ENCODE measurements at places on chromosomes 5 and 9.

DNA sequence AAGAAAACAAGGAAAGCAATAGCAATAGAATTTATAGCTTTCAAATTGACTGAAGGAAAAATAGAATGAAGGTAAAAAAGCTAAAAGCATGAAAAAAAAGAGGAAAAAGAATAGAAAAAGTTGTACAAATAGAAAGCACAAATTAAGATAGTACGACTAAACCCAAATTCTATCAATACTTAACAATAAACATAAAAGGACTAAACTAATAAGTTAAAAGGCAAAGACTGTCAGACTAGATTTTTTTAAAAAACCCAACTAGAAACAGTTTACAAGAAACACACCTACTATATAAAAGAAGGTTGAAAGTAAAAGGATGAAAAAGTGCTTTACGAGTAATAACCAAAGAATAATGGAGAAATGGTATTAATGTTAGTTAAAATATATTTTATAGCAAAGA is 34.7 kb upstream of the NRARP start:
- no peak for DNase-seq

DNA sequence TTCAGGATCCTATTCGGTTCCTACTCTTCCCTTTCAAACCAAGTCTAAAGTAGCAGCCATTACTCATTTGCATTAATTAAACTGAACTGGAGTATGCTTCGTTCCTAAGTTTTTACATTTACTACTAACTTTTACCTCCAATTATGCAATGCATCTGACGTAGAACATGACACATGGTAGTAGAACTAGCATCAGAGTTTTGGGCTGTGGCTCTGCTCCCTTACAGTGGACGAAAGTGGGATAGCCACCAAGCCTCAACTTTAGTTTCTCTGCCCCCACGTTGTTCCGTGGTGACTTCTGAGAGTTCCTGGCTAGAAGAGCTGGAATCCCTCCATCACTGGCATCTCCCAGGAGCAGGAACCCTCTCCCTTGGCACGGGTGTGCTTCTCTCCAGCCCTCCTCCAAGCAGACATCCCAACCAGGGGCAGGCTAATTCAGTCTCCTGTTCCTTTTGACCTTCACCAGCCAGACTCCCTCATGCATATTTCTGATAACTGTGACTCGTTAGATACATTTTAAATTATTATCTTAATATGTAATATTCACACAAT is 2.9 kb downstream of the IFNE start:
- DNase-seq: no peak

DNA sequence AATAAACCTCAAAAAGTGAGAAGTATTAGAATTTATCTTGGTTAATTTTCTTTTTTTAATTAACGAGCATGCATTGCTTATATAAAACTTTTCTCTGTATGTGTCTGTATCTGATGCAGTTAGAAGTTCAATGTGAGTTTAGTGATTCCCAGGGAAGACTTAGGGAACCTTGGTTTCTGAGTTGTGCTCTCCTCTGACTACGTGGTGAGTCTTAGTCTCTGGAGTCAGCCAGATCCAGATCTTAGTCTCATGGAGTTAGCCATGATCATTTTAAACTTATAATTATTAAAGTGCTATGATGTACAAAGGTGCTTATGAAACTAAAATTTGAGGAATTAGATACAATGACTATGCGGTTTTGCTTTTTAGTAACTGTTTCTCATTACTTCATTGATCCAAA is 285.3 kb upstream of the DMRT1 start:
- DNase-seq: no peak

DNA sequence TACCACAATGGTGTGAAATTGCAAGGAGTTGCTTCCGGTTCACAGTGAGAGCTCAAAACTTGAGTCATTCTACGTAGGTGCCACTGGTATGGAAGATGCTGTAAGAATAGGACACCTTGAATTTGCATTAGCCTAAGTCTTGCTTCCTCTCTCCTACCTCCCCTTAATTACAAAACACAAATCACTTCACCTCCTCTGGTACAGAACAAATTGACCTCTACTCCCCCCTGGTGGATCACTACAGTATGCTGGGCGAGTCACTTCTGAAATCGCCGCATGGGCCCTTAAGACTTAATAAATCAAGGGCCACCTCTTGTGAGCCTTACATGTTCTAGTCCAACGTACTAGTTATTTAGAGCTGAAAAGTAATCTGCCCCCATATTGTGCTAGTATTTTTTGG is 145.3 kb upstream of the SMARCA2 start:
- DNase-seq: no peak

DNA sequence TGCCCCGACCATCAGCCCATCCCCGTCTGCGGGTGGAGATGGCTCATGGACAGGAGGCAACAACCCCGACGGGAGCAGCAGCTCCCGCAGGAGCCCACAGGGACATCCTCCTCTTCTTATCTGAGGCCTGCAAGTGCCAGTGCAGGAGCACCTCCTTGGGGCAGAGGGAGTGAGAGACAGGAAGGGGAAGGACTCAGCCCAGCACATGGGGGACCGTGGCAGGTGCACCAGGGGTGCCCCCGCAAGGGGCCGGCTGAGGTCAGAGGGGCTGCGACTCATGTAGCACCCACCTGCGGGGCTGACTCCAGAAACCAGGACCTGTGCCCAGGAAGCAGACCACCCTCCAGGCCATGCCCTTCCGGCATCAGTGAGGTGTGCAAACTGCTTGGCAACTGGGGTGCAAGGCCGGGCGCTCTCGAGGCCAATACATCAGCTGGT is 259.8 kb upstream of the ADAMTS16 start:
- DNase-seq: no peak

- no peak for DNase-seq
These were observed 5.5 kb upstream of the NINJ1 start for GRCh38 chr9:93139365-93140182.

- no peak for DNase-seq
These were observed 5.2 kb downstream of the NTMT1 start for GRCh38 chr9:129630967-129631673.

DNA sequence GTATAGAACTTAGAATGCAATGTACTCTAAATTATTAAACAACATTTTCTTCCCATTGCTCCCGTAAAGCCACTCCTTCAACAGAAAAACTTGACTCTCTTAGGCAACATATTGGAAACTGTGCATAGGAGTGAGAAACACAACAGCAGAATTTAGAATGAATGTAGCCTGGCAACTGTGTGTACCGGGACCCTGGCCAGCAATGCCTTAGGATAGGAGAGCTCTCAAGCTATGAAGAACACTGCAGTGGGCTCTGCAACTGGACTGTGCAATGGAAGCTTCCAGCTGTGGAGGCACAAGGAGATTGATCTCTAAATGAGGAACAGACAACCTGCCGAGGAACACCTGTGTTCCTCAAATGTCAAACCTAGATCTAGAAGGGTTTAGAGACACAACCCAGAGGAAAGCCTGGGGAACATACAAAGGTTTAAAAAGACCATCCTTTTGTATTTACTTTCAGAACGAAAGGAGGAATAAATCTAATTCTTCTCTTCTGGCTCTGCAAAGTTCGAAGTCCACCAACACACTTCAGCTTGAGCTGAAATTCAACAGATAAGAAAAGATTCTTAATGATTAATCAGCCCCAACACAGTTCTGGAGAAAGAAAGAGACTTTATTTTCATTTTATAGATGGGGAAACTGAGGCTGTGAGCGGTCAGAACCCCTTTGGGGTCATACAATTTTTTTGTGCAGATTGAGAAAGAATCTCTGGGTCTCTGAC is 51.5 kb upstream of the ARL15 start:
- DNase-seq: no peak

- no peak for DNase-seq
These were observed 32.9 kb downstream of the NDFIP1 start for GRCh38 chr5:142141463-142141862.

DNA sequence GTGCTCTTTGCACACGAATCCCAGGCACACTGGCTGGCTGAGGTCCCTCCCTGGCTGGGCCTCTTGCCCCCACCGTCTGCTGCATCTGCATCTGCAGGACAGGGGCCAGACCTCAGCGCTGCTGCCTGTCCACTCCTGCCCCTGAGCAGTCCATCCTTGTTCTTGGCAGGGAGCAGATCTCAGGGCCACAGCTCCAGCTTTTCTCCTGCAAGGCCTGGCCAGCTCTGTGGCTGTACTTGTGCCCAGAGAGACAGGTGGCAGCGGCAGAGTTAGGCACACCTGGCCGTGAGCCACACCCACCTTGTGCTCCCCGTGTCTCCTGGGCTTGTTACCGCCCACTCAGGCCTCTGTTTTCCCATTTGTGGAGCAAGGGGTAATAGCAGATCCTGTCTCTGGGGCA is 13.9 kb downstream of the NEK6 start:
- DNase-seq: no peak

DNA sequence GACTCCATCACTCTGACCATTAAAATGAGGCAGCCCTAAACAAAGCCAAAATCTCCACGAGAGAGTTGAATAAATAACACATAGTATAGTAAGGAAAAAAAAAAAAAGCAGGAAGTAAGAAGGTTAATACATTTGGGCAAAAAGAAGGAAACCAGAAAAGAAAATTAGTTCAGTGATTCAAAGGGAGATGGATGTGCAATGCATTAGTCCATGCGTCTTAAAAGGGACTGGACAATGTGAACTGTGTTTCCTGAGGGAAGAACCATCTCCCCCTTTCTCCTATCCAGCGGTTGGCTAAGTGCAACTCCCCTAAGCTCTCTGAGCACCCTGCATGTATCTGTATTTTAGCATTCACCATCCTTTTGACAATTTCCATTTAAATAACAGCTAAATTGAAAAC is 1.4 kb downstream of the ANKRA2 start:
- DNase-seq: no peak

GRCh38 chr5:142382186-142382585 is 57.4 kb upstream of the SPRY4 start:
- DNase-seq: no peak

- no peak for DNase-seq
These were observed 7.9 kb downstream of the BTNL9 start for GRCh38 chr5:181047921-181048320.

GRCh38 chr5:59126016-59126707 is 543.3 kb downstream of the RAB3C start:
- DNase-seq: no peak

DNA sequence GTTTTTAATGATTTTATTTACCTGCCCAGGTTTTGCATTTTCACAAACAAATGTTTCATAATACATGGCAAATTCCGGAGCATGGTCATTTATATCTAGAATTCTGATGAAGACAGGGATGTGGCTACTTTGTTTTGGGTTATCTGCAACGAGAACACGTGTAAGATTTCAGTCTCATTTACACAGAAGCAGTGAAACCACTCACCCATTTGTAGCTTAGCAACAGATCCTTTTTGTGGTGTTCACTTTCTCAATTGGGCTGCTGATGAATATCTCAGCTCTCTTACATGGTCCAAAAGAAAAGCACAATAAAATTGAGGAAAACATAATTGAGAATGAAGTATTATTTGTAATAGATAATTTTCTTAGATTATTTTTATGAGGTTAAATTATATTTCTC is 148.6 kb downstream of the CDH9 start:
- no peak for DNase-seq

DNA sequence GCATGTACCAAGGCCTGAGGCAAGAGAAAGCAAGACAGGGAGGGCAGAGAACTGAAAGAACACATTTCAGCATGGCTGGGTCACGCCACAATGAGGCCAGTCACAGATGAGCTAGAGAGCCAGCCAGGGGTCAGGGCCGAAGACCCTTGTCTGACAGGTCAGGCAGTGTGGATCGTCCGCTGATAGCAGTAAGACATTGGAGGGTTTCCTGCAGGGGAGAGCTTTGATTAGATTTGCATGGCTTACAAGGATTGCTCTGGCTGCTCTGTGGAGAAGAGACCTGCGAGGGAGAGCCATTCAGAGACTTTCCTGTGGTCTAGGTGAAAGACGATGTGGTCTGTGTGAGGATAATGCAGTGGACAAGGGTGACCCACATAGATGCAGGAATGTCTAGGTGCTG is 93.1 kb downstream of the RALGPS1 start:
- no peak for DNase-seq

DNA sequence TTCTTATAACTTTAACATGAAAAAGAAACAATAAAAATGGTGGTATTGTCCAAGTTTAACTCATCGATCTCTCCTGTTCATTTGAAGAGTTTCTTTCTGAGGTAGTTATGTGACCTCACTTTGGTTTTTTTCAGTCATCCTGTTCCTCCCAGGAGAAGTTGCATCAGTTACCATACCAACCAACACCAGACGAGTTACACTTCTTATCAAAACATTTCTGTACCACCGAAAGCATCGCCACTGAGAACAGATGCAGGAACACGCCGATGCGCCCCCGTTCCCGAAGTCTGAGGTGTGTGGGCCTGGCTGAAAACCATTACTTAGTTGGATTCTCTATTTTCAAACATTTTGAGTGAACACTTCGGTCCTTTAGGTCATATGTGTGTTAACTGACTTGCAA is 96.3 kb downstream of the CD180 start:
- no peak for DNase-seq

DNA sequence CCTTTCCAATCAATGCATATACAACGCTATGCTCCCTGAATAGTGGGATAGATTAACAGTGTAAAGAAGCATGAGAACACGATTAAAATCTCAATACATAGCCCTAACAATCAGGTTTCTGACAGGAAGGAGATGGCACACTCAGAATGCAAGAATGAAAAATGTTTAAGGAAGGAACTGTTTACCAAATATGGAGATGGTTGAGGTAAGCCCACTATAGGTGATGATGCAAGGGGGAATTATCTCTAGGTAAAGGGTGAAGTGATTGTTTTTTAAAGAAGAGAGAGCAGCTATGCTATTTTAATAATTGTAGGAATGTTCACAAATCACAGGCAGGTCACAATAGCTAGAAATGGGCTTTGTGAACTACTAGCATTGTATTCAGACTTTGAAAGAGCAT is 302.4 kb downstream of the CHSY3 start:
- DNase-seq: no peak

- DNase-seq: no peak
These were observed 75.7 kb upstream of the CCDC112 start for GRCh38 chr5:115372146-115372545.

- no peak for DNase-seq
These were observed 184.9 kb downstream of the SNX18 start for GRCh38 chr5:54702470-54702869.

DNA sequence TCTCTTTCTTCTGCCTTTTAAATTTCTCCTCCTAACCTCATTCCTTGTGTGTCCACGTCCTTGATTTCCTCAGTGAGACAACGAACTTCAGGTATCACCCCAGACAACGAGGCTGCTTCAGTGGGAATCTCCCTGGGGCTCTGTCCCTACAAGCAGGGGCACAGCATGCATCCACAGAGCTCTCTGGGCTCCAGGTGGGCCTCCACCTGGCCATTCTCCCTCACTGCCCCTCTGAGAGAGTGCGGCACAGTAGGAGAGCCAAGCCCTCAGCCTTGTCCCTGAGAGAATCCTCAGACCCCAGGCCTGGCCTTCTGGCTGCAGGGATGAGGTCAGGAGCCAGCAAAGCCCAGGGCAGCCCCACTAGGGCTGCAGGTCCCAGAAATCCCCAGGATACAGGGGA is 105.3 kb downstream of the LHFPL2 start:
- DNase-seq: no peak

All from stimulated activated CD8-positive, alpha-beta memory T cell treated with anti-CD3 and anti-CD28 coated beads, Interleukin-7, amount 100 ng/mL, for 1 hour (primary cell).